ENCODE measurements at places on chromosomes 2 and 18. TPM values are rescaled to one million over a fixed set of nuclear protein-coding genes. Genes with fewer than 3 reads are reported as not detected.

GRCh38 chr2:51027442-51027841, 4.5 kb downstream of the NRXN1 start:
- no peak for DNase-seq

Gene CNPPD1
- total RNA-seq, result 42.6 TPM

- DNase-seq, result no peak
Measured at GRCh38 chr2:205964111-205964761, 121.7 kb downstream of the INO80D start.

Gene UGT1A4
- total RNA-seq, result not detected

- DNase-seq, result no peak
Measured at GRCh38 chr2:74532222-74532621, 2.5 kb downstream of the HTRA2 start.
